ENCODE measurements at places on chromosomes 2 and 18.

- no peak for DNase-seq
Measured at GRCh38 chr18:50114448-50114847, 80.5 kb downstream of the MYO5B start.

DNA sequence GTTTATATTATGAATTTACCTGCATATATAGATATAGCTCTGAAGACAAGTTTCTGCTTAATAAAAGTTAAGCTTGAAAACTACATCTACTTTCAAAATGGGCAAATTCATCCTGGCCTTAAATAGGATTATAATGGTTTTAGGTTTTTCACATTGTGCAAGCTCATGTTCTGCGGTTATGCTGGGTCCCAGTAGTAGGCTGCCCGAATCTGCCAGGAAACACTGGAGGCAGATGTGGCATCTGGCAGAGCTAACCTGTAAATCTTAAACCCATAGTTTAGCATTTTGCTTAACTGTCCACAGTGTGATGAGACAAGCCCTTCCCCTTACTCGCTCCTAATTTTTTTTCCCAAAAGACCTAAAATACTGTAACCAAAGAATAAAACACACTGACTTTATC, 234.2 kb downstream of the TCF4 start:
- no peak for DNase-seq

GRCh38 chr18:35770376-35771014, 189.0 kb downstream of the GALNT1 start:
- DNase-seq = no peak

DNA sequence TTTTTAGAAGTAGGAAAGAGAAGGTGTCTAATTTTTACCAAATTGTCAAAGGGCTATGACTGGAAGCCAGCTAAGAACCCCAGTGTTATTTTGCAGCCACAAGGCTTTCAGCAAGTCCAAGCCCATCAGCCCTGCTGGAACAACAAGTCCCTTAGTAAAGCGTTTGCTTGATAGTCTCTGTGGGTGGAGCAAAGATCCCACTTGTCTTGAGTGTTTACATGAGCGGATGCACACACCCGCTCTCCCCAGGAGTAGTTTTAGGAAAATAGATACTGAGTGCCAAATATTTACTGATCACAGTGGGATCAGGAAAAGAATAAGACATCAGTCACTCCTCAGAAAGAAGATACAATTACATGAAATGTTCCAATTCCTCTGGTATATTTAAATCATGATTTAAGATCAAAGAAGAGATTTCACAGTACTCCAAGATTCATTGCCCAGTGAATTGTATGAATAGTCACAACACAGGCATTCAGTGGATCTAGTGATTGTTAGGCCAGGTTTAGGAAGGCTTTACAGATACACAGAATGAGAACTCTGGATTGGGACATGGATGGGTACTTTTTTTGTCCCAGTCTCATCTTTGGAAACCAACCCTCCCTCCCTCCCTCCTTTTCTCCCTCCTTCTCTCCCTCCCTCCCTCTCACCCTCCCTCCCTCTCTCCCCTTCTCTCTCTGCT, 514.9 kb downstream of the PTPRM start:
- DNase-seq = no peak

DNA sequence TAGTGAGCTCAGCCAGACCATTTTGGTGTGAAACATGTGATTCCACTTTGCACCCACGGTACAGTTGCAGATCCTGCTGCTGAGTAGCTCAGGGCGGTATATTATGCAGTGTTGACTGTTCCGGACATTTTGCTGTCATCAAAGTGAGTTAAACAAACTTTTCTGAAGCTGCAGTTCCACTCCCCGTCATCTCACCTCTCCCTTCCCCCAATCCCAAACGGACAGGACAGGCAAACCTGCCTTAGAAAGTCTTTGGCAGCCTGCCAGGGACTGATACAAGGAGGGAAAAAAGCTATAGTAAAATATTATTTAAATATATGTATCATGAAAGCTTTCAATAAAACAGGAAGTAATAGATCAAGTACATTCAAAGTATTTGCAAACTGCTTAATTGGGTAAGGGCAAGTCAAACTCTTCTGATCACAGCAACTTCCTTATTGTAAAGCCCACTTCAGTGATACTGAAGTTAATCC, 35.5 kb upstream of the SP5 start:
- DNase-seq = no peak

- peak; percentile 67 for DNase-seq
Measured at GRCh38 chr2:108927936-108928659, 60.9 kb downstream of the EDAR start.

DNA sequence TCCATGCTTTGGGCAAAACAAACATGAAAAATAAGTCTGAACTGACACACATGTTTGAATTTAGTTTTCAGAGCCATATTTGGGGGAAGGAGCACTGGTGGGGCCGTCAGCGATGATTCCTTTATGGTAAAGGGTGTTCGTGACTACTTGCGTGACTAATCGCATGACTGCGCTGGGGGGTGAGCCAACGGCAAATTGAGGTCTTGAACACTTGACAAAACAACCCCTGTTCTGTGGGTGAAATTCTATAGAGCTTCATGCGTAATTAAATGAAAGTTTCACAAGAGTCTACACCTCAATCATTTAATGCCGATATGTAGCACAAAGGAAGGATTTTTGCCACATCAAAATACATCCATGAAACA, 127.5 kb upstream of the CYP1B1 start:
- no peak for DNase-seq

- DNase-seq = no peak
Measured at GRCh38 chr2:134142341-134142738, 111.5 kb upstream of the MGAT5 start.

GRCh38 chr2:197674591-197674990, 796 bp downstream of the RFTN2 start:
- no peak for DNase-seq

GRCh38 chr2:23055251-23055650, 329.7 kb upstream of the KLHL29 start:
- no peak for DNase-seq

GRCh38 chr2:160646684-160647444, 153.3 kb upstream of the RBMS1 start:
- DNase-seq = no peak

DNA sequence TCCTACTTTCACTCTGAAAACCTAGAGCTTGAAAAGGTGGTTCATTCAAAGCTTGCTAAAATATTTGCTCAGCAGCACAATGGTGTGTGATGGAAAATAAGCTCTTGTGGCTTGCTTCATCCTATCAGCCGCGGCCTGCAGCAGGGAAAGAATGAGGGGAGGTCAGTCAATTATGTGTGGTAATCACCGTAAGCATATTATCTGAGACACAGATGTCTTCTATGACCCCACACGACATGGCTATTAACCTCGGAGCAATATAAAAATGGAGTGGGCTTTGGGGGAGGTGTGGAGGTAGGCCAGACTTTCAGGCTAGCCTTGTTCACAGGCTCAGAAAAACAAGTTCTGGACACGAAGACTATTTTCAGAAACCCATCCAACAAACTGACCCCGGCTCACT, 98.4 kb upstream of the SIX3 start:
- no peak for DNase-seq

- no peak for DNase-seq
Measured at GRCh38 chr18:44036501-44036900, 644.2 kb upstream of the SETBP1 start.

Data from LoVo (cell line).